ENCODE measurements at places on chromosomes 1 and 21. TPM values are rescaled to one million over a fixed set of nuclear protein-coding genes. Genes with fewer than 3 reads are reported as not detected.

The MTF2 gene
- total RNA-seq = 49.0 TPM

The SMPDL3B gene
- 0.44 TPM for total RNA-seq

The MTARC1 gene
- 0.09 TPM for total RNA-seq

The OR2L3 gene
- total RNA-seq = not detected

The NUF2 gene
- total RNA-seq = 1.3 TPM

The IVNS1ABP gene
- total RNA-seq = 125 TPM

- no peak overlapping the region for H3K4me3 ChIP-seq
- peaks cover 3% of the 10 kb centered on the region for H3K27me3 ChIP-seq
- no peak overlapping the region for H3K27ac ChIP-seq
- DNase-seq = no peak
- no peaks in the 10 kb centered on the region for H3K36me3 ChIP-seq
- H3K4me1 ChIP-seq = no peaks in the 10 kb centered on the region
These were observed 486.1 kb upstream of the ADGRL2 start for GRCh38 chr1:81314513-81315233.

DNA sequence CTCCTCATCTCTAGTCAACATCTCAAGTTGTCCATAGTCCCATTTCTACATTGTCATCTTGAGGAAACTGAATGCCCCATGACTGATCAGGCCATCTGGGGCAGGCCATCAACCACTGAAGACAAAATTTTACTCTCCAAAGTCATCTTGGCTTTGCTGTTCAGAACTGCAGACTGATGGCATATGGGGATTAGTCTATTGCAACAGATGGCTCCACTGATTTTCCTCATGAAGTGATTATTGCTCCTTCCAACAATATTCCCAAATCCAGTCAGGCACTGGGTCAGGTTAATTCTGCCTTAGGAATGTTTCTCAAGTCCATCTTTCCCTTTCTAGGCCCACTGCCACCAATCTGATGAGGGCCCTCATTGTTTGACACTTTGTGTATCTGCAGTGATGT is 101.7 kb downstream of the ESRRG start:
- no peaks in the 10 kb centered on the region for H3K4me1 ChIP-seq
- H3K27ac ChIP-seq = no peak overlapping the region
- H3K36me3 ChIP-seq = no peaks in the 10 kb centered on the region
- H3K27me3 ChIP-seq = no peaks in the 10 kb centered on the region

- peaks cover 16% of the 10 kb centered on the region for H3K36me3 ChIP-seq
- H3K4me3 ChIP-seq = no peak overlapping the region
- no peak overlapping the region for H3K27ac ChIP-seq
- no peaks in the 10 kb centered on the region for H3K27me3 ChIP-seq
- no peak for DNase-seq
These were observed 23.4 kb downstream of the POFUT2 start for GRCh38 chr21:45264146-45264911.

DNA sequence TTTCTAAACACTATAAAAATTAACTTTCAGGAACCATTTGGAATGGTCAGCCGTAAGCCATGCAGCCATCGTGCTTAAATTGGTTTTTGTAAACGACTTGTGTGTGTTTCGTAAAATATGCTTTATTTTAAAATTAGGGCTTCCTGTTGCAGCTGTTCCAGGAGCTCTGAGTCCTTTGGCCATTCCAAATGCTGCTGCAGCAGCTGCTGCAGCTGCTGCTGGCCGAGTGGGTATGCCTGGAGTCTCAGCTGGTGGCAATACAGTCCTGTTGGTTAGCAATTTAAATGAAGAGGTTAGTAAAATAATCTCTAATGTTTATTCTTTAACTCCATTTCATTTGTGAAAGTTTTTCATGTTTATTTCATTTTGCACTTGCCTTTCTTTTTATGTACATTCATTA is 83.1 kb downstream of the PTBP2 start:
- no peak for DNase-seq
- H3K4me1 ChIP-seq = no peaks in the 10 kb centered on the region
- H3K27ac ChIP-seq = no peak overlapping the region
- peaks cover 18% of the 10 kb centered on the region for H3K36me3 ChIP-seq
- H3K27me3 ChIP-seq = no peaks in the 10 kb centered on the region

DNA sequence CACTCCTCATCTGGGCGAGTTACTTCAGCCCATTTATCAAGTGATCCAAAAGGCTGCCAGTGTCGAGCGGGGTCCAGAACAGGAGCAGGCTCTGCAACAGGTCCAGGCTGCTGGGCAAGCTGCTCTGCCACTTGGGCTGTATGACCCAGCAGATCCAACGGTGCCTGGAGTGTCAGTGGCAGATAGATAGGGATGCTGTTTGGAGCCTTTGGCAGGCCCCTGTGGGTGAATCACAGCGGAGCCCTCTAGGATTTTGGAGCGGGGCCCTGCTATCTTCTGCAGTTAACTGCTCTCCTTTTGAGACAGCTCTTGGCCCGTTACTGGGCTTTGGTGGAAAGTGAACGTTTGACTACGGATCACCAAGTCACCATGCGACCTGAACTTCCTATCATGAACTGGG is 7.5 kb downstream of the MMEL1 start:
- no peak overlapping the region for H3K27ac ChIP-seq
- H3K4me3 ChIP-seq = no peak overlapping the region
- no peaks in the 10 kb centered on the region for H3K27me3 ChIP-seq
- H3K4me1 ChIP-seq = no peaks in the 10 kb centered on the region
- no peaks in the 10 kb centered on the region for H3K36me3 ChIP-seq

DNA sequence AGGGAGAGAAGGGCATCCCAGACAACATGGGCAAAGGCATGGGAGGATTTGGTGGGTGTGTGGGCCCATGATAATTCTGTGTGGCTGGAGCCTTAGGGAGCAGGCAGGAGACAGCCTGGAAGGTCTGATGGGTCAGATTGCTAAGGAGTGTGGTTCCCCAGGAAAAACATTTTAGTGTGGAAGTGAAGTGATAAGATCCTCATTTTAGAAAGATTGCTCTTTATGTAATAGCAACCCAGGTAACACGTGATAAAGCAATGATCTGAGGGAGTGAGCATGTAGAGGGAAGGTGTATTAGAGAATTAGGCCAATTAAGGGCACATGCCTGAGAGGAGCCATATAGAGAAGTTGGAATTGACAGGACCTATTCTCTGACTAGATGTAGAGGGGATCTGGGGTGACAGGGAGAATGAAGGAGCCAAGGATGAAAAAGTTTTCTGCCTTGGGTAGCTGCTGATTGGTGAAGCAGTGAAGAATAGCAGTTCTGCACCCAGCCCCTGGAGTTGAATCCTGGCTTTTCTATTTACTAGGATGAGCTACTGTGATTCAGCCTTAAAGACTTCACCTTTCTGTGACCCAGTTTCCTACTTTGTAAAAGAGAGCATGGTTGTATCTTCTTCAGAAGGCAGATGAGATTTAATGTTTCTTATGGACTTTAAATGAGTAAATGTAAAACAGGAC is 18.7 kb upstream of the SLAMF6 start:
- peak overlapping the region; percentile 71 for H3K27ac ChIP-seq
- no peak overlapping the region for H3K4me3 ChIP-seq
- no peak for DNase-seq
- H3K27me3 ChIP-seq = no peaks in the 10 kb centered on the region

DNA sequence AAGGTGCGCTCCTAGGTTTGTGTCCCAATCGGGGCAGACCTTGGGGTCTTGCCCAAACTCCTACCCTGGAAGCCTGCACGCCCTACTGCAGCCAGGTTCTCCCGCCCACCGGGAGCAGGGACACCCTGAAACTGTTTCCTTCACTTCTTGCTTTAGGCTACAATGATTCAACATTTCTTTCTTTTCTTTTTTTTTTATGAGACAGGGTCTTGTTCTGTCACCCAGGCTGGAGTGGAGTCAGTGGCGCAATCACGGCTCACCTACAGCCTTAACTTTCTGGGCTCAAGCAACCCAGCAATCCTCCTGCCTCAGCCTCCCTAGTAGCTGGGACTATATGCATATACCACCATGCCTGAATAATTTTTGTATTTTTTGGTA is 75.8 kb downstream of the ITPKB start:
- peak overlapping the region; percentile 94 for H3K27ac ChIP-seq
- peaks cover 10% of the 10 kb centered on the region for H3K36me3 ChIP-seq
- DNase-seq = no peak
- H3K4me1 ChIP-seq = peaks cover 3% of the 10 kb centered on the region
- no peak overlapping the region for H3K4me3 ChIP-seq

DNA sequence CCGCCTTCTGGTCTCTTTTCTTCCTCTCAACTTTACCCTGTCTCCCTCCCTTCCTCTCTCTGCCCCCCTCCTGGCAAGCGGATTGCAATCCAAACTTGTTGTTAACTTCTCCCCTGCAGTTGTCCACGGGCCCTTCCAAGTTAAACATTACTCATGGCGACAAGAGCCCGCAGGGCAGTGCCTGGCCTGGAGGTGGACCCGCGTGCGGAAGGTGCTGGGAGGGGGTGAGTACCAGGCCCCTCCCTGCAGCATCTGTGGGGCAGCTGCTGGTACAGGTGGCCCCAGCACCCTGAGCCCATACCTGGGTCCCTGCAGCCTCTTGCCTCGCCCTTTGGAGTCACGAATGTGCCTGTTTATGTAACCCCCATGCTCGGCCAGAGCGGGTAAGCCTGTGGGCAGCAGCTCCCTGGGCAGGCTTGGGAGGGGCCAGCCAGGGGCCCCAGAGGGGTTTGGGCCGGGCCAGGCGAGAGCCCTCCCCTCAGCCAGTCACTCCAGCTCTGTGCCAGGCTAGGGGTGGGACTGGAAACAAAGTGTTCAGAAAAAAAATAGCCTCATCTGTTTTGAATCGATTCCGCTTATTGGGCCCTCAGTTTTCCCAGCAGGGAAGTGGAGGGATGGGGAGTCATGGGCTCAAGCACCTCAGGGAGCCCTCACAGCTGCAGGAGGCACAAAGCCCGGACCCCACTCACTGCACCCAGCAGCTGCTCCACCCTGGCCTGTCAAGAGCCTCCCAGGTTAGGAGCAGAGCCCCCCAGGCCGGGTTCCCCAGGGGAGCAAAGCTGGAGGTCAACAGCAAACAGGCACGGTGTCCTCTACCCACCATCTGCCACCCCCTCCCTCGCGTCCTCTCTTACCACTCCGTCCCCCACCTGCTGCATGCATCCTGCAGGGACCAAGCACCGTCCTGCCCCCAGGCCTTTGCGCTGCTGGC is 14.0 kb upstream of the FAAP20 start:
- no peak overlapping the region for H3K4me3 ChIP-seq
- no peak for DNase-seq
- no peaks in the 10 kb centered on the region for H3K36me3 ChIP-seq
- no peak overlapping the region for H3K27ac ChIP-seq
- H3K27me3 ChIP-seq = no peaks in the 10 kb centered on the region
- peaks cover 38% of the 10 kb centered on the region for H3K4me1 ChIP-seq

DNA sequence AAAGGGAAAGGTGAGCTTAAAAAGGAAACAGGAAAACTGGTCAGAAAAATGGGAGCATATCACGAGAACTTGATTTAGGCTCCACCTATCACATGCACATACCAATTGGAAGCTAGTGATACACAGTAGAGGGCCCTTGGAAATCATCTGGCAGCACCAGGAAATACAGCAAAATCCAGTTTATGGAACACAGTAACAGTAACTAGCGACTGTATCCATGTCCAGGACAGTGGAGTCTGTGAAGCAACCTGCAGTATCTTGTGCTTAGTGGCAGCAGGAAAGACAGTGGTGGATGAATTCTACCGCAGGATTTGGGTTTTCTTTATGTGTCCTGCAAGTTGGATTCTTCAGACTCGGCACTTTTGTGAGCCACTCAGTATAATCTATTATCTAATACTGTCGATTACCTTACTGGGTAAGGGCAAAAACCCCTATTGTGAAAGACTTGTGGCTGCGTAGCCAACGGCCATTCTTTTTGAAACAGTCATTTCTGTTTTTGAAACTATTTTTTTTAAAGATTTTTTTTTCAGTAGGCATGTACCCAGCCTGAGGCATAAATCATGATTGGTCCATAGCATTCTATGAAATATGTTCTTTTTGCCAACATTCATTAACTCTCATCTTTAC is 1.6 kb upstream of the KDM4A start:
- H3K4me1 ChIP-seq = peaks cover 10% of the 10 kb centered on the region
- H3K36me3 ChIP-seq = no peaks in the 10 kb centered on the region
- H3K27me3 ChIP-seq = no peaks in the 10 kb centered on the region
- no peak for DNase-seq
- H3K4me3 ChIP-seq = no peak overlapping the region

DNA sequence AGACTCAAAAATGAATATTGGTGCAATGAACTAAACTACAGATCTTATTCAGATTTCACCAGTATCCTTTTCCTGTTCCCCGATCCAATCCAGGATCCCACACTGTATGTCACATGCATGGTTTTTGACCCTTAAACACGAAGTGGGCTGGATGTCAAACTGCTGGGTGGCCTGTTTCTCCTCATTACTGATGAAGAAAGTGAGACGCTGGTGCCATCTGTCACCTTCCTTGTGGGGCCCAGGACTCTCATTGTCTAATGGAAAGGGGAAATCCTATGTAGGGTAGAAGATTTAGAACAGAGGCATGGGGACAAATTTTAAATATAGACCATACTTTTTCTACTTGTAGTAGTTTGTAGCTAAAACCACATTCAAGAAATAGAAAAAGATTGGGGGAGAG is 56.2 kb downstream of the DISC1 start:
- no peaks in the 10 kb centered on the region for H3K4me1 ChIP-seq
- H3K4me3 ChIP-seq = no peak overlapping the region
- H3K27ac ChIP-seq = no peak overlapping the region
- no peaks in the 10 kb centered on the region for H3K36me3 ChIP-seq
- no peak for DNase-seq
- H3K27me3 ChIP-seq = no peaks in the 10 kb centered on the region

- no peak for DNase-seq
- no peaks in the 10 kb centered on the region for H3K36me3 ChIP-seq
- H3K27me3 ChIP-seq = no peaks in the 10 kb centered on the region
- no peak overlapping the region for H3K27ac ChIP-seq
These were observed 16.3 kb upstream of the PIGC start for GRCh38 chr1:172460177-172460576.

- DNase-seq = no peak
- no peak overlapping the region for H3K4me3 ChIP-seq
- H3K36me3 ChIP-seq = no peaks in the 10 kb centered on the region
These were observed 52.0 kb upstream of the ACTRT2 start for GRCh38 chr1:2969011-2969844.

- H3K27me3 ChIP-seq = no peaks in the 10 kb centered on the region
- H3K36me3 ChIP-seq = no peaks in the 10 kb centered on the region
- no peak overlapping the region for H3K4me3 ChIP-seq
- no peak overlapping the region for H3K27ac ChIP-seq
- H3K4me1 ChIP-seq = no peaks in the 10 kb centered on the region
These were observed 577.5 kb downstream of the USP25 start for GRCh38 chr21:16307256-16307655.
